ENCODE measurements at places on chromosomes 7 and 10.
A peak's percentile ranks its signal among the peaks of the same experiment; 100 is the strongest.

DNA sequence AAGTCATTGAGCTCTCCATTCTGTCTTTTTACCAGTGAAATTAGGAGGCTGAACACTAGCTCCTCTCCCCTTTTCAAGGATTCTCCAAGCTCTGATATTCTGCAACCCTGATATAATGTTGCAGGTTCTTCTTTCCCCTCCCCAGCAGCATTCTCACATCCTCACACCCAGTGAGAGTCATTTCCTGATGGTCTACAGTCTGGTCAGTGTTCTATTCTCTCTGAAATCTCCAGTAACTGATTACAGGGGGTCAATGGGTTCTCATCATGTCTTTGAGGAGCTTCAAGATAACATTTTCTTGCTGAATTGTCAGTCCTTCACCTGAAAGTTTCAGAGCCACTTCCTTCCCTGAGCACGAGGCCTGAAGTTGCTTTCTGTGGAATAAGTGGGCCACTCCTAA, 299.4 kb downstream of the PTEN start:
- no peak for DNase-seq

GRCh38 chr7:27303026-27303425, 60.4 kb downstream of the EVX1 start:
- DNase-seq = no peak

- peak; percentile 100 for DNase-seq
Measured at GRCh38 chr7:98400542-98401340, at the start of gene BAIAP2L1. BAIAP2L1 (minus strand) TSS chr7:98401090; CDS start chr7:98400852, 238 bp downstream.

GRCh38 chr10:27188897-27189296, 33.7 kb downstream of the MASTL start:
- DNase-seq = no peak

DNA sequence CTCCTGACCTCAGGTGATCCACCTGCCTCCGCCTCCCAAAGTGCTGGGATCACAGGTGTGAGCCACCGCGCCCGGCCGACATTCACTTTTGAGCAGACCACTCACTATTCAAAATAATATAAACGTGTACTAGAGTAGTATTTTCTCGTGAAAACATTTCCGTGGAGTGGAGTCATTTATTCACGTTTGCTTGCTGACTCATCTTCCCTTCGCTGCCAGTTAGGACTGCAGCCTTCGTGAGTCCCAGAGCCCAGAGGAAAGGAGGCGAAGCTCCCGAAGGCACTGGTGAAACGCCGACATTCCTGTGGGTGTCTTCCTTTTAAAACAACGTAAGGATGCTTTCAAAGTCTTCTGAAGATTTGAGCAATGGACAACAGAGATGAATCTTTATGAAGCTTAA, 10.9 kb upstream of the INPP5A start:
- no peak for DNase-seq

- no peak for DNase-seq
Measured at GRCh38 chr7:20557116-20557515, 58.4 kb upstream of the ABCB5 start.

DNA sequence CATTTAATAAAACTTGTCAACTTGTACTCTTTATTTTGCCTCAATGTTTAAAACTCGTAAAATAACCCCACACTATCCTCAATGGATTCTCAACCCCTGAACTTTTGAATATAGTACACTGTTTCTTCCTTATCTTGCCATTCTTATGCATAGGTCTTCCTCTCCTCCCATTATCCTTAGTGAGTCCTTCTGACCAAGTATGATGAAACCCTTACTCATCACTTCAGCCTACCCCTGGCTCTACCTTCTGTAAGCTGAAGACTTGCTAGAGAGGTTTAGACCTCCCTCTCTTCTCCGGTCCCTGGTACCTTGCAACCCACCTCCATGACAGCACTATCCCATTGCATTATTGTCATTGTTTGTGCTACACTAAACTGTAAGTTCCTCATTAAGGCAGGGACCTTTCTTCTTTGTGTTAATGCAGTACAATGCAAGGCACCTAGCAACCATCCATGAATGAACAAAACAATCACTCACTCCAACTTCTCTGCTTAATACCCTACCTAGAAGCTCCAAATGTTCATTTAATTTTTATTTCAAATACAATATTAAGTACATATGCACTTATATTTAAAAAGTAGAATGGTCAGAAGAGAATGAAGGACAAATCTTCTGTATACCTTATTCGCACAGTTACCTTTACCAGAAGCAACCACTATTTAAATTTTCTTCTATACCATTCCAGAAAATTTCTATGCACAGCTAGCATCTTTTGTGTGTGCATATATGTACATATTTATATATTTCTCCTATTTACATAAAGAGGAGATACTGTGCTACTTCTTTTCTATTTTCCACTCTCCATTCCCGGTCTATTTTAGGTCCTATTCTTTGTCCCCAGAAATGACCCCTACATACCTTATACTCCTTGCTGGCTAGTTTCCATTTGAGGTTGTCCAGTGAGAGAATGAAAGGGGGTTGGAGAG, 77.5 kb downstream of the SLC16A9 start:
- DNase-seq = no peak

GRCh38 chr7:94064541-94065191, 60.5 kb upstream of the BET1 start:
- DNase-seq = peak; percentile 7

- no peak for DNase-seq
Measured at GRCh38 chr7:148723166-148723559, 24.5 kb downstream of the CUL1 start.

- no peak for DNase-seq
Measured at GRCh38 chr7:92306153-92306552, 60.4 kb downstream of the ANKIB1 start.

Measured in H7 (cell line).